ENCODE measurements at places on chromosomes 13 and 19.
A peak's percentile ranks its signal among the peaks of the same experiment; 100 is the strongest.

DNA sequence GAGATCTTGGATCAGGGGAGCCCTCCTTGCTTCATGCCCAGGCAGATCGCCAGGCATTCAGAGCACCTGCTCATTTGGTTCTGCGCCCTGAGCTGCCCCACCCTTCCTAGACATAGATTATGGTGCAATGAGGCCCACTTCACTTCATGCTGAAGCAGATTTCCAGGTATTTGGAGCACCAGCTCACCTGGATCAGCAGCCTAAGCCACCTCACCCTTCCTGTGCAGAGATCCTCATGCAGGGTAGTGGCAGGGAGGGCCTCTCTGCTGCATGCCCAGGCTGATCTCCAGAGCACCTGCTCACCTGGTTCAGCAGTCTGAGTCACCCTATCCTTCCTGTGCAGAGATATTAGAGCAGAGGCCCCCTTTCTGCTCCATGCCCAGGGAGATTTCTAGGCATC lies 1966.1 kb downstream of the PCDH9 start:
- no peak for DNase-seq

- no peak for DNase-seq
These were observed 567 bp downstream of the SBK2 start for GRCh38 chr19:55536366-55536765.

GRCh38 chr19:16106121-16106520 lies 5.6 kb upstream of the RAB8A start:
- DNase-seq: no peak

DNA sequence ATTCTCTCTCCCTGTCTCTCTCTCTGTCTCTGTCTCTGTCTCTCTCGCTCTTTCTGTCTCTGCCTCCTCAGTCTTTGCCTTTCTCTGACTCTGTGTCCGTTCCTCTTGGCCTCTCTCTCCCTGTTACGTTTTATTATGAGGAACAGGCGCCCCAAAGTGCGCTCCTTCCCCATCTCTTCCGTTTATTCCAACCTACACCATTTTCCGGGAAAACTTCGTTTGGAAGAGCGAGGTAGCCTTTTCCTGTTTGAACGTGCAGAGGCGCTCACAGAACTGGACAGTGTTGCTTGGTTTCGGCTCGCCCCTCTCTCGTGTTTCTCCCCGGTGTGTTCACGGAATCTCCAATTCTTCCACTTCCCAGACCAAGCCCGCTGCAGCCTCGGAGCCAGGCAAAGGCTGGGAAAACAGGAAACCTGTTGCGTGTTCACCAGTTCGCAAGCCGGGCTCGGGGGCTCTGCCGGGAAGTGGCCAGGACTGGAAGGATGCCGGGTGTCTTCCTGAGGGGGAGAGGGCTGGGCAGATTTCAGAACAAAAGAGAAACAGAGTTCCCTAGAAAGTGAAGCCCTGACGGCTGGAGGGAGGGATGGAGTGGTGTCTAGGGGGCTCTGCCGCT lies 605 bp downstream of the TMEM255B start:
- no peak for DNase-seq

DNA sequence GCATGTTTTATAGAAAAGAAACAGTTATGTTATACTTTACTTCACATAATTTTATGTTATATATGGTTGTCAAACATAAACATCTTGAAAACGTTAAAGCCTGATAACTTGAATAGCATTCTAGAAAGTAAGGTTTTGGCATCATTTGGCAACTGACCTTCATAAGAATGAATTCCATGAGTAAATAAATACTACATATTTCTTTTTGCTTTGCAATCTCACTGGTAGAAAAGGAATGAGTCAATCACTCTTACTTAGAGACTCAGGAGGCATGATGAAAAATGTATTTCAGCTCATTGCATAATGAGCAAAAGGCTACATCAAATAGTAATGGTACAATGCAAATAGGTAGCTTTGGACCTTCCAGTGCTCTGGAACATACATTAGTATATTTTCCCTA lies 1381.9 kb downstream of the EFNB2 start:
- no peak for DNase-seq

GRCh38 chr19:35168196-35168595 lies 13.7 kb downstream of the FXYD5 start:
- no peak for DNase-seq

GRCh38 chr19:57099199-57099661 lies 20.6 kb upstream of the USP29 start:
- DNase-seq: peak; percentile 36

GRCh38 chr19:15418231-15418578 lies 583 bp downstream of the AKAP8L start:
- DNase-seq: peak; percentile 6

DNA sequence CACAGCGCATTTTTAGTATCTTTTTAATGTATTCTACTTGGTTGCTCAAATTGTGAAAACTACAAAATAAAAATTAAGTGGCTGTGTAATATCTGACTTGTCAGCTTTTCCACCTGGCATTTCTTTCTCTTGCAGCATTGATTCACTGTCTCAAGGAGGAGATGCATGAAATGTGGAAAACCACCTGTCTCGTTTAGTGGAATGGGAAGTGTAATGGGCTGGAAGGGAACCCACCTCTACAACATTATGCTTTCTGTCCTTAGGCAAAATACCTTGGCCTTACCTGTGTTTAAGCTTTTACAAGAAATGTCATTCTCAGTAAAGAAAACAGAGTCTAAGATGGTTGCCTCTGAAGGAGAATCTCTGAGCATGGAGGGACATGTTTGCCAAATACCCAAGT lies 67.8 kb downstream of the FAM216B start:
- no peak for DNase-seq

DNA sequence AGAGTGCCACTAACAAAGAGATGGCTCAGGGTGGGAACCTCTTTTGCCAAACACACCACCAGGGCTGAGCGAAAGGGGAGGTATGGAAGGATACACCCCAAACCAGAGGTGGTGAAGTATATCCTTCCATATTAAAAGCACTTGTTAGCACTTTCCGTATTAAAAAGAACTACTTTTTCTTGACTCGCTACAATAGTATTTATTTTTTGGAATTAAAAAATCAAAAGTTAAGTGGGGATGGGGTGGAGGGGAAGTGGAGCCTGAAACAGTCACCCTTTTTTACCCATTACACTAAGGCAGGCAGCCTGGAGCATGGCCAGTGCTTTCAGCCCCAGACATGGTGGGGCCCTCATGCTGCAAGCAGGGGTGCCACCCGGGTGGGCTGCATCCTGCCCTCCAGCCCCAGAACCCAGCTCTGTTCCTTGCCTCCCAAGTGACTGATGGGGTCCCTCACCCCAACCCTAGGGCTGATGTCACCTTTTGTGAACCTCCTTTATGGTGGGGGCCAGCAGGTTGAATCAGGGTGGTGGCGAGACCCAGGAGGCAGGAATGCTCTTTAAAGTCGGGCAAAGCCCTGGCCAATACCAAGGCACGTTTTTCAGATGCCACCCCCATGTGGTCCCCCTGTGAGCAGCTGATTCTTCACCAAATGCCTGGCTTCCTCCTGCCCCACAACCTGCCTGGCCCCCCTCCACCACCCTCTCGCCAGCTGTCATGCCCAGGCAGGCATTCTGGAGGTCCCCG lies 31.0 kb downstream of the LYL1 start:
- no peak for DNase-seq

DNA sequence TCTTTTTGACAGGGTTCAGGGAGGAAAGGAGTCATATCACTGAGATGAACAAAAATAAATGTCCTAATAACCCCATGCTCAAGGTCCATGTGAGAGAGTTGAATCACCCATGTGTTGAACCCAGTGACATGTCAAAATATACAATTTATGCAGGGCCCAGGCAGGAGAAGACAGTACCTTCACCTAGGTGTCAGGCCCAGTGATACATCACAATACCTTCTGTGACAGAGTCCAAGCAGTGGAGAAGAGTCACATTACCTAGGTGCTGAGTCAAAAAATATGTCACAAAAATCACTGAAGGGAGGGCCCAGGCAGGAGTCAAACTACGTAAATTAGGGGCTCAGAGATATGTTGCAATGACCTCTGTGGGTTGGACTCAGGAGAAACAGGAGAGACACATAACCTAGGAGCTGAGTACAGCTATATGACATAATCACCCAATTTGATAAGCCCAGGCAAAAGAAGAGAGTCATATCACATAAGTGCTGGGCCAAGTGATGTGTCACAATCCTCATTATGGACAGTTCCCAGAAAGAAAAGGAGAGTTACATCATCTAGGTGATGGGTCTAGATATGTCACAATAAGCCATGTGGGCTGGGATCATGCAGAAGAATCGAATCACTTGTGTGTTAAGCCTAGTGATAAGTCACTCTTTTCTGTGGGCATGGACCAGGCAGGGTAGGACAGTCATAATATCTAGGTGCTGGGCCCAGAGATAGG lies 13.8 kb upstream of the ZNF724 start:
- no peak for DNase-seq

- DNase-seq: peak; percentile 9
These were observed 35.0 kb upstream of the VWA8 start for GRCh38 chr13:41995946-41996345.

- no peak for DNase-seq
These were observed 4.1 kb upstream of the C1QTNF9B start for GRCh38 chr13:23901365-23901764.

GRCh38 chr19:4234142-4234861 lies 5.0 kb downstream of the EBI3 start:
- no peak for DNase-seq

DNA sequence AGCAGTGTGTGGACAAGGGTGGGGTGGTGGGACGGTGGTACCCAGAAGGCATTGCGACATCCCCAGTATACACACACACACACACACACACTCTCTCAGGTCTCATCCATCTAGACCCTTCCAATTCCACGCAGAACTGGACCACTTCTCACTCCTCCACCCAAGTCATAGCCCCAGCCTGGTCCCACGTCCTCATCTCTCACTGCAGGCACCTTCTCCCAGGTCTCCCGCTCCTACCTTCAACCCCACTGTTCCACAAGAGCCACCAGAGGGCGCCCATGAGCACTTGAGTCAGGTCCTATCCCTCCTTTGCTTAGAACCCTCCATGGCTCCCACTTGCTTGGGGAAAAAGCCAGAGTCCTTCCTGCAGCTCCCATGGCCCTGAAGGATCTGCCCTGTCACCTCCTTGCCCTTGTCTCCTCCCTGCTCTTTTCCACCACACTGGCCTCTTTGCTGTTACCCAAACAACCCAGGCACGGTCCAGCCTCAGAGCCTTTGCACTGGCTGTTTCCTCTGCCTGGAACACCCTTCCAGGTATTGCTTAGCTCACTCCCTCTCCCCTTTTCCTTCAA lies 62.6 kb downstream of the IER2 start:
- peak; percentile 62 for DNase-seq

DNA sequence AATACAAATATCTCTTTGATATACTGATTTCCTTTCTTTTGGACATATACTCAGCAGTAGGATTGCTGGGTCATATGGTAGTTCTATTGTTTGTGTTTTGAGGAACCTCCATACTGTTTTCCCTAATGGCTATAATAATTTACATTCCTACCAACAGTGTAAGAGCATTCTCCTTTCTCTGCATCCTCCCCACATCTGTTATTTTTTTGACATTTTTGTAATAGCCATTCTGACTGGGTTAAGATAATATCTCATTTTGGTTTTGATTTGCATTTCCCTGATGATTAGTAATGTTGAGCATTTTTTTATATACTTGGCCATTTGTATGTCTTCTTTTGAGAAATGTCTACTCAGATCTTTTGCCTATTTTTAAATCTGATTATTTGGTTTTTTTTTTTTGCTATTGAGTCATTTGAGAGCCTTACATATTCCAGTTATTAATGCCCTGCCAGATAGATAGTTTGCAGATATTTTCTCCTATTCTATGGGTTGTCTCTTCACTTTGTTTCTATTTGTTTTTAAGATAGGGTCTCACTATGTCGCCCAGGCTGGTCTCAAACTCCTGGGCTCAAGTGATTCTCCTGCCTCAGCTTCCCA lies 95.7 kb downstream of the FNDC3A start:
- DNase-seq: no peak

DNA sequence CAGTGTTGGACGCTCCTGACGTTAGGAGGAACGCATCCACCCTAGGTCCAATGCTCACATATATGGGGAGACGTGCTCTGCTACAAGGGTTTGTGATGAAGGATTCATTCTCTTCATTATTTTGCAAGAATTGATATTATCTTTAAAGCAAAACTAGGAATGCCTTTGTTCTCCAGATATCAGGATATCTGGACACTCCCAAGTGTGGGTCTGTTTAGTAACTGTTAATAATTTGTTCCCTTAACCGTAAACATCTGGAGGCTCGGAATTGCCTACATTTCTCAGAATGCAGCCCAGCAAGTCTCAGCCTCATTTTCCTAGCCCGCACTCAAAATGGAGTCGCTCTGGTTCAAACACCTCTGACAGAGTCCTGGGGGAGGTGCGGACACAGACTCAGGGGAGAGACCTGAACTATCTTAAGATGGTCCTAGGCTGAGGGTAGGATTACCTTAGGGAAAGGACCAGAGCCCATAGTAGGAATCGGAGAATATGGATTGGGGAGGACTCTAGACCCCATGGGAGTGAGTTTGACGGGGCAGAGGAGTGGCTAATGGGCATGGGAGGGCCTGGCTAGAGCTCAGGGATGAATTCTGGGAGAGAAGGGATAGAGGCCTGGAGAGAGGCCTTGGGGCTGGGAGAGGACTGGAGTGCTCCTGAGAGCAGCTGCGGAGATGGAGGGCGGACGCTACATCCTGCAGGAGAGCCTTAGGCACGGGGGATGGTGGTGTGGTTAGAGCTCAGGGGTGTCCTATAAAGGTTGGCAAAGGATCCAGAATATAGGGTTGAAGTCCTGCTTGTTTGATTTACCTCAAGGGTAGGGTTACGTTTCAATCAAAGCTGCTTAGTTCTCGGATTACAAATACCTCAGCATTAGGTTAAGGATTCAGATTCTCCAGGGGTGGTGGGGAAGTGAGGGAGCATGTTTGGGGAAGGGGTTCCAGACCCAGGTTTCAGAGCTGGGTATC lies 43.2 kb downstream of the ZNF331 start:
- no peak for DNase-seq

GRCh38 chr13:49371943-49372613 lies 71.8 kb downstream of the CAB39L start:
- DNase-seq: no peak
